ENCODE measurements at places on chromosomes 5 and 9.

GRCh38 chr5:121489972-121490371 lies 361.7 kb upstream of the FTMT start:
- no peak for DNase-seq

- DNase-seq = no peak
Measured at GRCh38 chr9:133754688-133755227, 16.6 kb upstream of the SARDH start.

DNA sequence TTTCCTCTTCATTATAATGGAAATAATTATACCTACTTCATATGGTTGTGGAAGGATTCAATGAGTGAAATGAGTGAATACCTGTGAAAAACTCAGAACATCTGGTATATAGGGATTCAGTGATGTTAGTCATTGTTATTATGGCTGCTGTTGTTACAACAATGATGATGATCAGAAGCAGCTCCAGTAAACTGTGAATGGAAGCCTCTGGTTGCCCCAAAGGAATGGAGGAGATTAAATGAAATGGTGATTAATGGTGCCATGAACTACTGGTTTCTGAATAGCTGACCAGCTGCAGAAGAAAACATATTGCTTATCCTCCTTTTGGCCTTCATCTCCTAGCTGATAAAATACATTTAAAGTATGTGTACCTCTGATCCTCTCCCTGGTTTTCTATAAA lies 372.0 kb downstream of the ARHGEF28 start:
- no peak for DNase-seq

GRCh38 chr9:4095484-4095883 lies 204.4 kb downstream of the GLIS3 start:
- no peak for DNase-seq

DNA sequence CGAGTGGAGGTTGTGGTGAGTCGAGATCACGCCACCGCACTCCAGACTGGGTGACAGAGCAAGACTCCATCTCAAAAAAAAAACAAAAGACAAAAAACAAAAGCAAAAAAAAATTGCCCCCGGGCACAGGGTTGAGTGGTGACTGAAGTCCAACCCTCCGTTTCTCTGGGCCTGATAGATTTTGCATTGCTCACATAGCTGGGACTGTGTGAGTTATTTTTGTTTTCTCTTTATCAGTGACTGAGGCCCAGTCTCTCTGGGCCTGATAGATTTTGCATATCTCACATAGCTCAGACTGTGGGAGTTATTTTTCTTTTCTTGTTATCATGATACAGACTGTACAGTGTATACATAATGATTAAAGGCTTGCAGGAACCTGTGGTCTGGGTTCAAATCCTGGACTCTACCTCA lies 2.6 kb upstream of the SLC28A3 start:
- no peak for DNase-seq

GRCh38 chr5:4735261-4735660 lies 404.9 kb upstream of the ADAMTS16 start:
- DNase-seq = no peak

- no peak for DNase-seq
Measured at GRCh38 chr5:168135897-168136296, 155.5 kb upstream of the WWC1 start.

DNA sequence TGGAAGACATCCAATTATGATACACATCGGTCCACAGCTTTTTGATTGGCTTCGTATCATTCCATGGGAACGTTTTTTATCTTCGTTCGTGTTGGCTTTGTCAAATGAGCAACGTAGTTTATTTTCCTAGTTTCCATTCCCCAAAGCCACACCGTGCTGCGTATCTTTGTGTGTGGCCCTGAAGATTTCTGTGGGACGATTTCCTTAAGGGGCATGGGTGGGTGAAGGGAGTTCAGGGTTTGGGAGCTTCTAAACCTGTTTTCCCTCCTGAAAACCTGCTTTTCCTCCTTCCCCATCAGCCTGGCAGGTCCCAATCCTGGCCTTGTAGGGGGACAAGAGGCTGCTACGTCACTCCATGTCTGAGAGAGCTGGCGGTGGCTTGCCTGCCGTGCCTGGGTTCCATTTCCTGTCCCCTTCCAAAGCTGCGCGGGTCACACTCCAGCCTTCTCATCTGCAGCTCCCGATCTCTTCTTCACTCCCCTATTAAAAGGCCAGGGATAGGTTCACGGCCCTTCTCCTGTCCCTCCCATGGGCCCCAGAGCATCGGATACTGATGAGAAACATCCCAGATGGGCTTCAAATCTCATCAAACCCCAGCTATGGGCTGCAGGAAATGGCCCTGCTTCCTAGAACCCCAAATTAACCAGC lies 23.5 kb upstream of the ASS1 start:
- DNase-seq = no peak

DNA sequence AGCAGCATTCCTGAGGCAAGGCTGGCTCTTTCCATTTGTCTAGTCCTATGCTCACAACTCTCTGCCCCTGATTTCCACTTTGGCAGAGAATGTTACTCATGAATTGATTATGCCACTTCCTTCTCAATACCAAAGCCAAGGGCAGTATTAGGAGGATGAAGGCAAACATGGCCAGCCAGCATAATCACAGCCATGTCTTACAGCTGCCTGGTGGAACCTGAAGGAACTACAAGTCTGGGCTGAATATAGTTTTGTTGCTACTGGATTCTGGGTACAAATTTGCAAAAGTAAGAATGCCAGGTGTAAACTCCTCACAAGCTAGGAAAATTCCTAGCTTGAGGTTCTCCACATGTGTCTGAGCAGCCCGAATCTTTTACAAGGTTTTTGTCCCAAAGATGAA lies 4.2 kb downstream of the SIL1 start:
- DNase-seq = no peak

DNA sequence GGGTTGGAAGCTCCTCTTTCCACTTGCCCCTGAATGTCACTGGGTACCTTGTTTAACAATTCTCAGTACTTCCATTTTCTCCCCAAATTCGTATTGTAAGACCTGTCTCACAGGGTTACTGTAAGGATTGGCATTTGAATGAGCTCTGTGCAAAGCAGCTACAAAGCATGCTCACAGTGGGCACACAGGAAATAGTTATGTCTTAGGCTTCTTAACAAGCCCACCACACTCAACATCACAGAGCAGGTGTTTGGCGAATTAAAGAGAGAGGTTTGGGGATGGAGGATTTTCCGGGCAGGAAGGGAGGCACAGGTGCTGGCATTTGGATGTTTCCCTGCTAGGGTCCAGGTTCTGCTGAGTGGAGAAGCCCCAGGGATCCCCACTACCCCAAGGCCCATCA lies 17.0 kb upstream of the LHFPL2 start:
- DNase-seq = no peak

DNA sequence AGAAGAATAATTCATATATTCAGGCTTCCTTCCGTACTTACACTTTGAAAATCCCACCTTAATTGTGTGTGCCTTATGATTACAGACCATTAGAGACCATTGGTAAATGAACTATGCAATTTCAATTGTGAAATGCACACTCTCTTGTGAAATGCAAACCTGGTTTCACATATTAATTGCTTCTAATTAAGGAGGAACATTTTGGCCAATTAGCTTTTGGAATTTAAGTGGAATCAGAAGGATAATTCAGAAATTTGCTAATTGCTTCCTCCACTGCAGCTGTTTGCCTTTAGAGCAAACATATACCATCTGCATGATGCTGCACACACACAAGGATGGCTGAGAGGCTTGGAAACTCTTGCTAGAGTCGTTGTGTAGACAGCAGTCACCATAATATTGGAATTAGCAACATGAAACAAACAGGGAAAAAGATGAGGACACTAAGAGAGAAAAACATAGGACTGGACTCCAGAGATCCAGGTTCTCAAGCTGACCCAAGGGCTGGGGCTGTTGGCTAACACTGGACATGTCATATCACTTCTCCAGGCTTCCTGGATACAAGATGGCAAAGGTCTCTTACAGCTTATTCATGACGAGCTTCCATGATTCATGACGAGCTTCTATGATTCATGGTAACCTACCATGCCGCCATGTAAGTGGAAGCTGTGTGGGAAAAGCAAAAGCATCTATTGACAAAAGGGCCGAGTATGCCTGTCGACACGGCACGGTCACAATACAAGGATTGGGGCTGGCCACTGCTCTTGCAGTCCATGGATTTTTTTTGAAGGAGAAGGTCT lies 78.0 kb downstream of the PTCH1 start:
- no peak for DNase-seq

DNA sequence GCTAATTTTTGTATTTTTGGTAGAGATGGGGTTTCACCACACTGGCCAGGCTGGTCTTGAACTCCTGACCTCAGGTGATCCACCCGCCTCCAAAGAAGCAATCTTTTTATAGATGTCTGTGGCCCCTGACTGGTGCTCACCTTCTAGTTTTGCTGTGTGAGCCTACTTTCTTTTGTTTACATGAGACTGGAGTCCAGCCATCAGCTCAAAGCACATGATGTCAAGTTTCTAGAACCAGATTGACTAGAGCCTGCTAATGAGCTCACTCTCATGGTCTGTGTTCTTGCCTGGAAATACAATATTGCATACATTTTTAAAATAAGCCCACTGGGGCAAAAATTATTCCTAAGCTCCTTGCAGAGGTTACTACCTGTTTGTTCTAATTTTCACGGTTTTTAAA lies 102.9 kb upstream of the PIK3R1 start:
- no peak for DNase-seq

DNA sequence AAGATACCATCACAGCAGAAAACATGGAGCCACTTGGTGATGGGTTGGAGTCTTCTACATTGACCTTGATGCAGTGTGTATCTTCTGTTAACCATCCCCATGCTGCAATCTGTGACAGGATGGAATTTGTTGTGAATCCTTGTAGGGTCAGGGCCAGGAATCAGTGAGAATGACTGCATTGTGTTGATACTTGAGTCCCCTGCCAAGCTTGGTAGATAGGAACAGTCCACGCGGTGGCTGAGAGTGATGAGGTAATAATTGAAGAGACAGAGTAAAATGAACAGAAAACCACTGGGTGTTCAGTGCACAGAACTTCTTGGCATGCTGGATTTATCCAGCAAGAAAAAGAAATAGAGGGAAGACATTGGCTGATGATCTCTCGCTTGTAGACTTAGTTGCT lies 217.5 kb downstream of the MAN2A1 start:
- no peak for DNase-seq

GRCh38 chr9:111348821-111349271 lies 18.8 kb upstream of the OR2K2 start:
- no peak for DNase-seq

GRCh38 chr5:172626031-172626581 lies 15.0 kb upstream of the NEURL1B start:
- DNase-seq = no peak

GRCh38 chr5:4662756-4663155 lies 477.4 kb upstream of the ADAMTS16 start:
- DNase-seq = no peak

DNA sequence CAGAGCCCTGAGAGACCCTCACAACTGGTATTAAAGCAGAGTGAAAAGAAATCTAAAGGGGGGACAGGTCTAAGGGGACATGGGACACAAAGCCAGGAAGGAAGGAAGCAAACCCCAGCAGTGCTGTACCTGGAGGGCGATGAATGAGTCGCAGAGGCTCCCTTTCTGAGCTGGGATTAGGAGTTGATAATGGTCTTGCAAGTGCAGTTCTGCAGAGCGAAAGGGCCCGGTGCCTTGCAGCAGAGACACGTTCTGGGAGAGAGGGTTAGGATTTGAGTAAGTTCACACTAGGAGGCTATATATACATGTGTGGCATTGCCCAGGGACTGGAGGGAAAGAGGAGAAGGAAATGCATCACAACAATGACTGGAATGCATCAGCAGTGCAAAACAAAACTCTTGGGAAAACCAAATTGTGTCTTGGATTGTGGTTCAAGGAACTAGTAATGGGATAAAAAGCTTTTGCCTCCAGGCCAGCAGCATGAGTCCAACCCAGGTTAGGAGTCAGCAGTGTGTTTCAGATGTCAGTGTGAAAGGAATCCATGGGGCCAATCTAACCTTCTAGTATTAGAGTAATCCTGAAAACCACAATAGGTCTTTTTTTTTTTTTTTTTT lies 38.8 kb upstream of the LIFR start:
- no peak for DNase-seq

DNA sequence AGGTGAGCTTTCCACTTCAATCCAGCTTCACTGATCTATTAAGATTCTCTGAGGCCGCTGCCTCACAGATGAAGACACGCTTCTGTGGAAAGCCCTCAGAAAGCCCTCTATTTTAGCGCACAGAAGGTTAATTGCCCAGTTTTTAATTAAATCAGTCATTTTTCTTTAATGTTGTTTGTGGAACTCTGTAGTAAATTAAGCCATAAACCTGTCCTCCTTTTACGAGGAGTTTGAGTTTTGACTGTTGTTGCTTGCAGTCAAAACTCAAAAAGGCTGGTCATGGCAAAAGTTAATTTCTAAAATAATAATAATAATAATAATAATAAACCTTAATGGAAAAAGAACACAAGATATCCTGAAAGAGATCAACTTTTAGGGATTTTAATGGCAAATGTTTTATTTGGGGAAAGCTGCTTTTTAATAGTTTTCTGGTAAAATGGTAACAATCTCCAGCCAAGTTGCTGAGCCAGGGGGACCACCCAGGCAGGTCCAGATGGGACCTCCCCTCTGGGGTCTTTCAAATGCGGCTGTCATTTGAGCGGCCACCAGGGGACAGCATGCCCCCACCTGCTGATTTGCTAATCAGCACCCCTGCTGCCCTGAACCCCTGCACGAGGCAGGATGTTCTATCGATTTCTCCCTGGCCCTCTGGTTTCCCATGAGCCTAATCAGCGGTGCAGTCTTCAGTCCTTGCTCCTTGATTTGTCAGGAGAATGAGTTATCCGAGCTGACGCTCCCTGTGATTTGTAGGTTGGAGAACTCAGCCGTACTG lies 247.2 kb downstream of the FSTL4 start:
- DNase-seq = peak; percentile 4

- no peak for DNase-seq
Measured at GRCh38 chr5:135660826-135661575, 82.2 kb upstream of the CXCL14 start.

DNA sequence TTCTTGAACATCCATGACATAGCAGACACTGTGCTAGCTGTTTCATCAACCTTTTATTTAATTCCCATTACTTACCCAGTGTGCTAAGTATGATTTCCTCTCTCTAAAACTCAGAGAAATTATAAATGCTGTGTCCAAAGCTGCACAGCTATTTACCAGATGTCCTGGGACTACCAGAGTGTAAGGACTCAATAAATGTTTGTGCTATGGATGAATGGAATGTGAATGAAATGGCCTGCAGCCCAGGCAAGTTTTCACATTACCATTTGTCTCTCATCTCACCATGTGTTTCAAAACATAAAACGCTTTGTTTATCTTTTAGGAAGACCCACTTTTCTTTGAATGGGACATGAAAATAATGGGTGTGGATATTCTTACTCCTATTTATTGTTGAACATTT lies 96.2 kb downstream of the ARHGEF28 start:
- DNase-seq = no peak

GRCh38 chr5:134175921-134176510 lies 734 bp downstream of the SKP1 start:
- DNase-seq = no peak

GRCh38 chr5:143737062-143737461 lies 74.9 kb upstream of the HMHB1 start:
- no peak for DNase-seq

- DNase-seq = no peak
Measured at GRCh38 chr5:93034621-93035590, 546.1 kb downstream of the NR2F1-AS1 start.

All from stimulated activated CD8-positive, alpha-beta memory T cell treated with anti-CD3 and anti-CD28 coated beads, Interleukin-4, amount 100 ng/mL, for 24 hours (primary cell).